ENCODE measurements at places on chromosomes 13 and 19. TPM values are rescaled to one million over a fixed set of nuclear protein-coding genes. Genes with fewer than 3 reads are reported as not detected.
A peak's percentile ranks its signal among the peaks of the same experiment; 100 is the strongest.

NCCRP1 gene
- polyA plus RNA-seq = not detected

RFX1 gene
- polyA plus RNA-seq = 1.6 TPM

CACNA1A gene
- 2.3 TPM for polyA plus RNA-seq

HOOK2 gene
- polyA plus RNA-seq = 12.4 TPM

DNA sequence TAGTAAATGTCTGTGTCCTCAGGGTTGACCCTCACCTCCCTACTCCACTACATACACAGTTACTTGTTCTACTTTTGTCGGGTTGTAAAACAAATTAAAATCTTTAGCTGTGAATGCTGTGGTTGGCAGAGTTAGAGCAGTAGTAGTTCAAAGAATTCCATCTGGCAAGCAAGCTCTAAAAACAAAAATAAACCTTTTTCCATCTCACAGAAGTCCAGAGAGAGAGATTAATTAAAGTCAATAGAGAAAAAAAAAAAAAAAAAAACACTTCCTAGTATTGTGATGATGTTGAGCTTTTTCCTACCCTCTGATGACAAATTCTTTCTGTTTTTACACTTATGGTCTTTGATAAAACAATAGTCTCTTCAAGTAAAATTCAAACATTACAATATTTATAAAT is 338.4 kb downstream of the PCDH17 start:
- DNase-seq = no peak
- H3K4me1 ChIP-seq = no peaks in the 10 kb centered on the region

DNA sequence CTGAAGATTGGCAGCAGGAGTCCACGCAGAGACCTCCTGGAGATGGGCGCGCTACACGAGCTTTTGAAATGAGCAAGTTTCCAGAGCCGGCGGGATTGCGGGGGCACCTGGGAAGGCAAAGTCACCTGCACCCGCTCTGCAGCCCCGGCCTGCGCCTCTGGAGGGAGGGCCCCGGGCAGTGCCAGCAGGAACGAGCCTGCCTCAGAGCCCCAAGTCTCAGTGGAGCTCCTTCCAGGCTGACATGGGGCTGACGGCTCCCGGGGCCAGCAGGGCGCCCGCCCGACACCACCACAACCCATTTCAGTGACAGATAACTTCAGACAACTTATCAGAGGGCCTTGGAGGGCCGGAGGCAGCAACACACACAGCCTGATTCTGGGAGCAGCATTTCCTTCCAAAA is 45.0 kb downstream of the RASA3 start:
- no peak overlapping the region for H3K4me3 ChIP-seq
- DNase-seq = no peak
- H3K27me3 ChIP-seq = no peaks in the 10 kb centered on the region
- no peaks in the 10 kb centered on the region for H3K4me1 ChIP-seq
- H3K36me3 ChIP-seq = no peaks in the 10 kb centered on the region
- no peak overlapping the region for H3K27ac ChIP-seq

DNA sequence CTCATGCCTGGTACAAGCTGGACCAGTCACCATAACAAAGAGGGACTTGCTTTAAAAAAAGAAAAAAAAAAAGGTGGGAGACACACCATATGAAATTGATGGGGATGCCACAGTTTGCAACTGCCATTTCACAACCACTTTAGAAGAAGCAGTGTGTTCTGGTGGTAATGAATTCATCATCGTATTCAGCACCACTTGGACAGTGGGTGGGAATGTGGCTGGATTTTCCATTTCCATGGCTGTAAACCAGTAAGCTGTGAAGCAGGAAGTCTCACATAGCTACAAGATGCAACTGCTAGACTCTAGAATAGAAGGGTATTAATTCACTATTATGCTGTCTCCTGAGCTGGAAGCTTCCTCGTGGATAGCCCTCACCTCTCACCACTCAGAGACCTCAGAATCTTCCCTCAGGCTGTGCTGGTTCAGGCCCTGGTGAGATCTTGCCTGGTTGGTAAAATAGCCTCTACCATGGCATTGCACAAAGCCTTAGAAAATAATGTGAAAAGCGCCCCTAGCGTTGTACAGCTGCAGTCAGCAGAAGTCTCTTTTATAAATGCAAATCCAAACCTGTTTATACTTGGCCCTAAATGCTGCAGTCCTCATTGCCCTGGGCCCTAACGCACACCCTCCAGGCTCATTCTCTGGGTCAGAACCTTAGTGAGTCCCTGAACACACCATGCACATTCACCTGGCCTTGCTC is 150.7 kb downstream of the KCTD15 start:
- no peak overlapping the region for H3K27ac ChIP-seq
- no peak for DNase-seq

GRCh38 chr19:3813473-3814392 is 27.6 kb upstream of the MATK start:
- no peak overlapping the region for H3K27ac ChIP-seq
- no peaks in the 10 kb centered on the region for H3K36me3 ChIP-seq
- 0 out of 2 replicates have a peak, but pooled peaks cover 7% of the 10 kb centered on the region for H3K4me1 ChIP-seq
- no peak for DNase-seq

PABPC3 gene
- polyA plus RNA-seq = 0.20 TPM

DNA sequence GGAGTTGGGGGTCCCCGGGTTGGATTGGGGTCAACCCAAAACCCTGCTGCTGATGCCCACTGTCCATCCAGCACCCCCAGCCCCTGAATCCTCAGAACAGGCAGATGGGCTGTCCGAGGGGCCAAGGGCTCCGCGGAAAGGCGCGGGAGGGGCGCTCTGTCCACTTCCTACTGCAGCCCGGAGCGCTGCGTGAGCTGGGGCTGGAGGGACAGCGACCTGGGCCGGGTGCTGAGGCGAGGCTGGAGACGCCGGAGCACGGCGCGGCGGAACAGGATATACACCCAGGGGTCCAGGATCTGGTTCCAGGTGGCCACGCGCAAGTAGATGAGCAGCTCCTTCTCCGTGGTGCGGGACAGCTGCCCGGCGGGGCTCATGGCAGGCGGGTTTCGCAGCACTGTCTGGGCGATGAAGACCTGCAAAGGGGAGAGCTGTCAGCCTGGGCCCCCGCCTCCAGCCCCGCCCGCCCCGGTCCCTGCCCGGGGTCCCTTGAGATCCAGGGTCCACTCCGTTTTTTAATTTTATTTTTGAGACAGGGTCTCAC is 10.3 kb downstream of the GIPC3 start:
- H3K27ac ChIP-seq = no peak overlapping the region
- no peaks in the 10 kb centered on the region for H3K27me3 ChIP-seq
- H3K4me3 ChIP-seq = no peak overlapping the region

DNA sequence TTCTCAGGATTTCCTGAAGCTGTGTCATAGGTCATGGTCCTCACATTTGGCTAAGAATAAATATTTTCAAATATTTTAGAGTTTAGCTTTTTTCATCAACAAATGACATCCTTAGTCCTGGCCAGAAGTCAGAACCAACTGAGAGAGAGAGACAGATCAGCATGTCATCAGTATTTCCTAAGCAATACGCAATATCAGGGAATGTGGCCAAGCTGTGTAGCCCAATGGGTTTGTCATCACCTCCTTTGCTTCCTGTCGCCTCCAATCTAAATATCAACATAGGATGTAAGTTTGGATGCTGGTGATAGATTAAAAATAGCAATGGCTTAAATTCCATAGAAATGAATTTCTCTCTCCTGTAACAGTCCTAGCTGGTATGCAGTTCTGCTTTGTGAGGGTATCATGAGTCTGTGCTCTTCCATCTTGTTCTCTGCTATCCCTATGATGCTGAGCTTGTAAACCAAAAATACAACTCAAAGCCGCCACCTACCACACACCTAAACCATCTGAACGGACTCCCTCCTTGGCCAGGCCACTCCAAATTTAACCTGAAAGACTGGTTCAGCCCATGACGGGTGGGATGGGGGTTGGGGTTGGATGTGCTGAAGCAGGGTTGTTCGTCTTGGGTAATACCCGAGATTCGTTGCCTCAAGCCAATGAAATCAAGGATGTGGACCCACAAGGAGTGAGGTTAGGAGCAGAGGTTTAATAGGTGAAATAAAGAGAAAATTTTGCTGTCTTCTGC is 10.0 kb upstream of the IGSF23 start:
- peak; percentile 95 for DNase-seq
- H3K4me1 ChIP-seq = peaks cover 38% of the 10 kb centered on the region
- peak overlapping the region; percentile 64 for H3K27ac ChIP-seq
- no peaks in the 10 kb centered on the region for H3K27me3 ChIP-seq
- no peak overlapping the region for H3K4me3 ChIP-seq
- H3K36me3 ChIP-seq = no peaks in the 10 kb centered on the region

N4BP2L1 gene
- polyA plus RNA-seq = 1.4 TPM

GRCh38 chr13:23202383-23202782 is 21.6 kb downstream of the SGCG start:
- peaks cover 17% of the 10 kb centered on the region for H3K4me1 ChIP-seq
- no peak overlapping the region for H3K27ac ChIP-seq
- no peaks in the 10 kb centered on the region for H3K36me3 ChIP-seq
- H3K27me3 ChIP-seq = no peaks in the 10 kb centered on the region

DNA sequence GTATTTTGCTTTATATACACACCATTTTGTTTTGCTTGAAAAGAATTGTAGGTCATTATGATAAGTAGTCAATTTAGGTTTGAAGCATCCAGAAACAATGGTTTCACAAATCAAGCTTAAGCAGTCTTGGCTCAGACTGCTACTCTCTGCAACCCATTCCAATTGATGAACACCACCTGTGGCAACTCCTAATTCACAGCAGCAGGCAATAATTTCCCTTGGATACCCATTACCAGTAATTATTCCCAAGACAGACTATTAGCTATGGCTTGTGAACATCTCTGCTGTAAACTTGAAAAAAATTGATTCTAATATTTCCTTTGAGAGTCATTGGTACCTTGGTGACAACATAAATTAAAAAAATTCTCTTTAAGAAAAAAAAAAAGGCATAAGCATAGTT is 299.3 kb upstream of the SLITRK6 start:
- H3K4me3 ChIP-seq = no peak overlapping the region
- H3K4me1 ChIP-seq = no peaks in the 10 kb centered on the region
- H3K36me3 ChIP-seq = no peaks in the 10 kb centered on the region
- no peak for DNase-seq
- H3K27me3 ChIP-seq = no peaks in the 10 kb centered on the region
- no peak overlapping the region for H3K27ac ChIP-seq

PSG7 gene
- not detected for polyA plus RNA-seq

ZNF93 gene
- 4.5 TPM for polyA plus RNA-seq

Measured in GM23248 (cell line).